ENCODE measurements at places on chromosomes 7 and 10.

- DNase-seq, result no peak
Measured at GRCh38 chr10:93821051-93821772, 63.5 kb downstream of the LGI1 start.

GRCh38 chr10:90939116-90939515 lies 18.2 kb upstream of the ANKRD1 start:
- no peak for DNase-seq

DNA sequence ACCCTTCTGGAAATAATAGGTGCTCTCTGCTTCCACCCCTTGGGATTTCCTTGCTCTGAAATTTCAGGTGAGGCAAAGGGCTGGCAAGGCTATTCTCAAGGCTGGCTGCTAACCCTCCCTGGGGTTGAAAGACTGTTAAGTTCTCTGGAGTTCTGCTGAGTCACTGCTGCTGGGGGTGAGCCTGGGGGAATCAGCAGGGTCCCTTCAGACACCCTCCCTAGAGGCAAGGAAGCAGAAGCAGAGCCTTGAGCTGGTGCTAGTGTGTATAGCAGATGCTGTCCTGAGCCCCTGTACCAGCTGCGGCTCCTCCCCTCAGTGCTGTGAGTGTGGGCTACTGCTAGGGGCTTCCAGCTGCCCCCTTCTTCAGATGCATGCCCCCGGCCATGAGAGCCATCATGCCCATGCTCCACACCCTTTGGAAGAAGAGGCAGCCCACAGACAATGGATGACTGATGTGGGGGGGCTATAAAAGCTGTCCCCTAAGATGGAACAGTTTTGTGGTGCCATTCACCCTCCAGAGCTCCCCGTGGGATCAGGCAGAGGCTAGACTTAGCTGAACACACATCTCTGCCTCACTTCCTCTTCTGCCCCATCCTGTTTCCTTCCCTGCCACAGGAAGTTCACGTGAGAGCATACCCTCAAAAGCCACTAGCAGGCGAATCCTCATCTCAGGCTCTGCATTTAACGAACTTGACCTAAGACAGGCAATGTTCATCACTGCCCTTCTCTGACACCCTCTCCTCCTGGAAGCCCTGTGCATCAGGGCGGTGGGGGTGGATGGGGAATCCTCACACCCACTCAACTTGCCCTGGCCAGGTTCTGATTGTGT lies 91.8 kb downstream of the SH3PXD2A start:
- DNase-seq, result no peak

DNA sequence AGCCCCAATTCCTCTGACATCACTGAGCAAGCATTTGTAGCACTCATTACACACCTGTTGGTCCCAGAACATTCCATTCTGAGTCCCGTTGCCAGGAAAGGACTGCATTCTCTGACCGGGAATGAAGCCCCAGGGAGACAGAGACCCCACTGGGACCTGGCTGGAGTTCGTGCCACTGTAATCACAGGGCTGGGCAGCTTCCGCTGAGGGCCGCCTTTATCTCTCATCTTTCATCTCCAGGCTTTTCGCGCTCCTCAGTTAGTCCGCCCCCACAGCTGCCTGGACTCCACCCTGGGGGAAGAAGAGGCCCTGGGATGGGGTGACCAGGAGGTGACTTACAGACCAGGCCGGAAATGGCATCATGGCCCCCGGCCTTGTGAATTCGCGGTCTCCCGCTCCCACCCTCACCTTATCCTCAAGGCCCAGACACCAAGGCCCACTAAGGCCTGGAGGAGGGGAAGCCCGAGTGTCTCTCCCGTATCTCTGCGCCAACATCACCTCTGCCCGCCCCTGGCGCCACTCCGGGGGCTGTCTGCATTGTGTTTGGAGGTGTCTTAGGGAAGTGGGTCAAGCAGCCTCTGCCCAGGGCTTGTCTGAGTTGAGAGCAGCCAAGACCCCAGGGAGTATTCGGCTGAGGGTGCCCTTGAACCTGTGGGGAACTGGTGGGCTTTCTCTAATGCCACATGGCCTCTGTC lies 75.4 kb downstream of the PROSER2 start:
- DNase-seq, result no peak

- no peak for DNase-seq
Measured at GRCh38 chr7:106681815-106682495, 21.0 kb upstream of the CCDC71L start.

DNA sequence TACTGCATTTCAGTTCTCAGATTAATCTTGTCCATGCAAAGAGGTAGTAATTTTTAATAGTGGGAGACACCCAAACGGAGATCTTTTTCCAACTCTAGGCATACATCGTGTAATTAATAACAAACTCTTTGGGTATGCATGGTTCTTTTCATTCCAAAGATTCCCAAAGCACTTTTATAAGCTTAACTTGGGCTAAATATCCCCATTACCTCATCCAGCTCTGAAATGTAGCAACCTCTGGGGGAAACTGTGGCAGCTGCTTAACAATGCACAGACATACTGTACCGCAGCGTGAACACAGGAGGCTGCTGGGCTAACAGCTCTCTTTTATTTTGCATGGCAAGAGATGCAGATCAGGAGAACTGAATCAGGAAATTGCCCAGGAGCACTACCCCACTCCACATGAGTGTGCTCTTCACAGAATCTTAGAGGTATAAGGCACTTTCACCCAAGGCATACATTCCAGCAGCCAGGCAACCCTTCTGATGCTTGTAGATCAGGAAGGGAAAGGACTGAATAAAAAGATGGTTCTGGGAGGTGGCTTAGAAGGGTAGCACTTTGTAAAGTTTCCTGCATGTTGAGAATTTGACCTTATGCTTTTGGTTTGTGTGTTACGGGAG lies 114.4 kb upstream of the GLI3 start:
- no peak for DNase-seq

- DNase-seq, result no peak
Measured at GRCh38 chr10:31897506-31897905, 31.1 kb downstream of the ARHGAP12 start.

DNA sequence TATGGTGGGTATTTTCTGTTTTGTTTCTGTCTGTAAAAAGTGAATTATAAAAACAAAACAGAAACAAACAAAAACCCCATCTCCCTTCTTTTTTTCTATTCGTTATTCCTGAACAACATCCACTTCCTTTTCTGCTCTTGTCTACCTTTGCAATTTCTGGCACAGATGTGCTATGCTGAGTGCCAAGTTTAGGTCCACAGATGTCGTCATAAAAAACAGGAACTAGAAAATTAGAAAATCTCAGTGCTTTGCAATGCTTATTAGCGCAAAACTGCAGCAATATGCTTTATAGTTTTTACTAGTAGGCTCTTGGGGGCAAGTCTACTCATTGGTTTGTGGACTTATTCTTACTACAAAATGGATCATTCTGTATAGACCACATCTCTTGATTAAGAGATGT lies 94.2 kb upstream of the PRKCQ start:
- no peak for DNase-seq

GRCh38 chr10:52668024-52668423 lies 104.6 kb downstream of the MBL2 start:
- no peak for DNase-seq

DNA sequence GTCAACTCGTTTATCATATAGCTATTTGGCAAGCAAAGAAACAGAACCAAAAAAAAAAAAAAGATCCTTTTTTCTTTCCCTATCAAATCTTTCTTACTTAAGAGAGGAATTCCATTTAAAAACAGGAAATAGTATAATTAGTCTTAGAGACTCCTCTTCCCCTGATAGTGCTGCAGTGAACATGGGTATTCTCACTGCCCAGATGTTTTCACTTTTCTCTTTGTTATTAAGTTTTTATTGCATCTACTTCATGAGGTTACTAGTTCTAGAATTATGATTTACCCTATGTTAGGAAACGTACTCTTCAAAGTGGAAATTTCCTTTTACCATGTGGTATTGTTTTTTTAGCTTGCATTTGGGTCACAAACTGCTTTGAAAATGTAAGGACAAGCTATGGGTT lies 8.5 kb downstream of the CASP2 start:
- no peak for DNase-seq

DNA sequence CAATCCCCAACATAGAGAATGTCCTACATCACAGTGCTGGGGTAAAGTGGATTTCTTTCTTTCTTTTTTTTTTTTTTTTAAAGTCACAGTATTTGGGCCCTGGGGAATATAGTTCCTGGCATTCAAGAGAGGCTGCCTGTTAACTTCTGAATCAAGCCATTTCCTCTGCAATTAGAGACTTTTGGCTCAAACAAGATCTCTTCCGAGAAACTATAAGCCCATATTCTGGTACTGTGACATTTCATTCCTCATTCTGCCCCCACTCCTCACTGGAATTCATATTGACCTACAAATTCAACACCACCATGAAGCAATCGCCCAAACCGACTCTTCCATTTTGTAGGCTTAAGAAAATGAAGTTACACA lies 187.4 kb downstream of the PHTF2 start:
- DNase-seq, result no peak

All from effector memory CD8-positive, alpha-beta T cell (primary cell).